ENCODE measurements at places on chromosomes 5 and 9.
A peak's percentile ranks its signal among the peaks of the same experiment; 100 is the strongest.

DNA sequence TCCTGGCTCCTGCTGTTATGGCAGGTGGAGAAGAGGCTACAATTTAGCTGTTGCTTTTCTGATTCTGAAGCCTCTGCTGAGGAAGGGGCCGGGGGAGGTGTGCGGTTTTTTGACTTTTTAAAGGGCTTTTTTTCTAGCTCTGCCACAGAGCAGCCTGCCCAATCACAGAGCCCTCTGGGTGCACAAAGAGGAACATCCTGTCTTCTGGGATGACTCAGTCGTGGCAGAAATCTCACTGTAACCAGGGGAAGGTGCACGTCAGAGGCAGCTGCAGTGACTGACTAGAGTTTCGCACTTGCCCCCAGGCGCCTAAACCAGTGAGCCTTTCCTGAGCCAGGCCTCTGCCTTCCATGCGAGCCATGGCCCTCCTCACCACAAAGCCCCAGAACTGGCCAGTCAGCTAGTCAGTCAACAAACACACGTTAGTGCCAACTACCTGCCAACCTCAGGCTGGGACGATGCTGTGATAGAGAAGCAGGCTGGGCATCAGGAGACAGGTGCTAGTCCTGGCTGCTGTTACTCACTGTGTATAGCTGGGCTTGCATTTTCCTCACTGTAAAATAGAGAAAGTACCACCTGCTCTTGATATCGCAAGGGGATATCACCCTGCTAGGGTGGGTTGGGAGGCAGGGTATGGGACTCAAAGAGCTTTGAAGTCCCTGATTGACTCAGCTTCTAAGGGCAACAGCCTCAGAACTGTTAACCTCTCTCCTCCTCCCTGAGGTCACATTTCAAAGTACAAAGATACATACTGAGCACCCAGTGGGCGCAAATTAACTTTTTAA lies 2.2 kb downstream of the AKNA start:
- DNase-seq = peak; percentile 86

DNA sequence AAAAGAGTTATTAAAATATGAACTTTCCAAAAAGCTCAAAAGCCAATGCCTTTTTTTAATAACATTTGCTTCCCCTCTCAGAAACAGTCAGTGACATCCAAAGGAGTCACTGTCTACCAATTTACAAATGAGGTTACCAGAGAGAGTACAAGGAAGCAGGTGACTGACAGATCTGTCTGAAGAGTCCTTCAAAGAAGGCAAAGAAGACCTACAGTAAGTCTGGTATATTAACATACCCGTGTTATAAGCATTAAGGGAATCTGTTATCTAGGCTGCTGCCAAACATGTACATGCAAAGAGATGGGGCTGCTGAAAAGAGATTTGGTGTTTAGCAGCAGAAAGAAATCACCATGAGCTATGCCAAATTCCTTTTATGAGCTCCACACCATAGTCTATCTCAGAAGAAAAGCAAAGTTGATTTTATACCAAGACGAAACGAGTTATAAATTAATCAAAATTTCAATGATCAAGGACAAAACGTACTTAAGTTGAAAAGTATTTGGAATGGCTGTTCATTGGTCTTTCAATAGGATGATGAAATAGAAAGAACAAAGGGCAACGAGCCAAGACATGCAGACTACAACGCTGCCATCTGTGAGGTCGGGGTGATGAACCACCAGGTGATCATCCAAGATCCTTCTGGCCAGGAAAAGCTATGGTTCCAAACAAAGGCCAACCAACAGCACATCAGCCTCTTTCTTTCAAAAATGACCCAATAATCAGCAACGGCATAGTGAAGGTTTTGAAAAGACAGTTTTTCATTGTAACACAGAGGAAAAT lies 8.1 kb downstream of the PRELID2 start:
- DNase-seq = no peak

GRCh38 chr5:126182971-126183695 lies 240.1 kb upstream of the GRAMD2B start:
- peak; percentile 90 for DNase-seq

- peak; percentile 72 for DNase-seq
Observed at GRCh38 chr9:127130661-127131538, 8.5 kb upstream of the ANGPTL2 start.

- no peak for DNase-seq
Observed at GRCh38 chr5:178462816-178463215, 127.4 kb downstream of the COL23A1 start.

DNA sequence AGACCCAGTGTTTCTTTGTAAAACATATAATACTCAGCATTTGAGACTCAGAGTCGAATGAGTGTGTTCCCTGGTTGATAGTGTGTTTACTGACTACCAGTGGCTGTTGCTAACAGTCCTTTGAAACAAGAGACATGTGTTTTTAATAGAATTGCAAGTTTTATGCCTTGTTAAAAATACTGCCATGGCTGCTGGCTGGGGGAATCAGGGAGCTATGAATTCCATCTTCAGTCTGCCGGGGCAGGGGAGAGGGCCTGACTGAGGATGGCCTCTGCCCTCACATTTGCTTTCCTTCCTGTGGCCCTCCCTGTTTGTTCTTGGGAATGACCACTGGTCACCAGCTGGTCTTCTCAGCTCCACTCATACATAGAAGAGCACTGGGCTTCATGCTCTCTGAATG lies 63.8 kb downstream of the PDZD2 start:
- DNase-seq = no peak

GRCh38 chr5:138461343-138462125 lies 3.7 kb upstream of the EGR1 start:
- DNase-seq = no peak

DNA sequence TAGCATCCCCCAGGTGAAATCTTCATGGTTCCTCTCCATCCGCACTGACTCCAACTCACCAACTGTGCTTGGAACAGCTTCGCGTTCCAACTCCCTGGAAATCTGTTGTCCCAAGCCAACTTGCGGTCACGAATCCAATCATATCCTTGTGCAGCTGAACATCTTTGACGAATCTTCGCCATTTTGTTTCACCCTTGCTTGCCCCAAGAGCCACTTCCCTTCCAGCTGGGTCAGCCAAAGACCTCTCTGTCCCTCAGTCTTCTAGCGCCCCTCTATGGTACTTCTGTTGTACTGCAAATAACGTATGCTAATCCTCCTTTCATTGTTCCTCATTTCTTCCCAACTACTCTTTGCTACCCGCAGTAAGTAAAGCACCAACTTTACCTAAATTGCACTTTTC lies 61.0 kb upstream of the TARS1 start:
- DNase-seq = no peak

DNA sequence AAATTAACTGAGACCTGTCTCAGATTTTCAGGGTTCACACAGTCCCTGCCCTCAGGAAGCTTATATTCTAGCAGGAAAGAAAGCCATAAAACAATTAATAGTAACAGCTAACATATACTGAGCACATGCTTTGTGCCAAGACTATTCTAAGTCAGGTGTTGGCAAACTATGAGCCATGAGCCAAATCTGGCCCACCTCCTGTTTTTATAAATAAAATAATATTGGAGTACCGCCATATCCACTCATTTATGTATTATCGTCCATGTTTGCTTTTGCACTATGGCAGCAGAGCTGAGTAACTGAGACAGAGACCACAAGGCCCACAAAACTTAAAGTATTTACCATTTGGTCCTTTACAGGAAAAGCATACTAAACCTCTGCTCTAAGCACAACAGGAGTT lies 83.3 kb upstream of the TRIO start:
- no peak for DNase-seq

DNA sequence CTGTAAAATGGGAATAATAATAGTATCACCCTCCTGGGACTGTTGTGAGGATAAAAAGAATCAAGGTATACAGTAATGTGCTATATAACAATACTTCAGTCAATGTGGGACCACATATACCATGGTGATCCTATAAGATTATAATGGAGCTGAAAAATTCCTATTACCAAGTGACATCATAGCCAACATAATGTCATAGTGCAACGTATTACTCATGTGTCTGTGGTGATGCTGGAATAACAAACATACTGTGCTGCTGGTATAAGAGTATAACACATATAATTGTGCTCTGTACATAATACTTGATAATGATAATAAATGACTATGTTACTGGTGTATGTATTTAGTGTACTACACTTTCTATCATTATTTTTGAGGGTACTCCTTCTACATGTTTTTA lies 38.1 kb downstream of the LIFR start:
- DNase-seq = no peak
